ENCODE measurements at places on chromosomes 2 and 18. TPM values are rescaled to one million over a fixed set of nuclear protein-coding genes. Genes with fewer than 3 reads are reported as not detected.
A peak's percentile ranks its signal among the peaks of the same experiment; 100 is the strongest.

DNA sequence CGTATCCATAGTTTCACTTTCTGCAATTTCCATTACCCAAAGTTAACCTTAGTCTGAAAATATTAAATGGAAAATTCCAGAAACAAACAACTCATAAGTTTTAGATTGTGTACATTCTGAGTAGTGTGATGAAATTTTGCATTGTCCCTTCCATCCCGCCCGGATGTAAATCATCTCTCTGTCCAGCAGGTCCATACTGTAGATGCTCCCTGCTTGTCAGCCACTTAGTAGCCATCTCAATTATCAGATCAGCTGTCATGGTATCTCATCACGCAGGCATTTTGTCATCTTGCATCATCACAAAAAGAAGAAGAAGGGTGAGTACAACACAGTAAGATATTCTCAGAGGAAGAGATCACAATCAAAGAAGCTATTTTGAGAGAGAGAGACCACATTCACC, 185.0 kb upstream of the STK17B start:
- H3K36me3 ChIP-seq: no peaks in the 10 kb centered on the region
- peaks cover 2% of the 10 kb centered on the region for H3K27me3 ChIP-seq
- H3K4me1 ChIP-seq: no peaks in the 10 kb centered on the region
- H3K27ac ChIP-seq: no peak overlapping the region

POTEI gene
- total RNA-seq: not detected

DNA sequence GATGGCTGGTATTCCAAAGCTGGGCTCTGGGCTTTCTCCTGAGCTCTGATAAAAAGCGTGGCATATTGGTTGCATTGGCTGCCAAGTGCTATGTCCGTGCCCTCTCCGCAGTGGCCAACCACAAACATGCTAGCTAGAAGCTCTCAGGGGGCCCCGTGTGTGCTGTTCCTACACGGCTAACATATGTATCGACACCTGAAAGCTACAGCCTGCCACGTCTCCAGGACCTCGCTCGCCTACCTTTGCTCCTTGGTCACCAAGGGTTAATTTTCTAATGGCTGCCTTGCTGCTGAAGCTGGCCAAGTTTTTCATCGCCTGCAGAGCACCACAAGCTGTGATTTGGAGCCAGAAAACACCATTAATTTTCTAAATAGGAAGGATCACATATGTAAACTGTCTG, 888.4 kb downstream of the BCL11A start:
- H3K27me3 ChIP-seq: no peaks in the 10 kb centered on the region
- no peak for DNase-seq
- H3K36me3 ChIP-seq: no peaks in the 10 kb centered on the region
- no peak overlapping the region for H3K4me3 ChIP-seq
- no peak overlapping the region for H3K27ac ChIP-seq

GRCh38 chr2:47896450-47896968, 9.8 kb downstream of the FBXO11 start:
- peaks cover 28% of the 10 kb centered on the region for H3K36me3 ChIP-seq
- peaks cover 73% of the 10 kb centered on the region for H3K4me1 ChIP-seq
- peak overlapping the region; percentile 43 for H3K27ac ChIP-seq
- H3K4me3 ChIP-seq: no peak overlapping the region
- no peak for DNase-seq
- H3K27me3 ChIP-seq: no peaks in the 10 kb centered on the region

DNA sequence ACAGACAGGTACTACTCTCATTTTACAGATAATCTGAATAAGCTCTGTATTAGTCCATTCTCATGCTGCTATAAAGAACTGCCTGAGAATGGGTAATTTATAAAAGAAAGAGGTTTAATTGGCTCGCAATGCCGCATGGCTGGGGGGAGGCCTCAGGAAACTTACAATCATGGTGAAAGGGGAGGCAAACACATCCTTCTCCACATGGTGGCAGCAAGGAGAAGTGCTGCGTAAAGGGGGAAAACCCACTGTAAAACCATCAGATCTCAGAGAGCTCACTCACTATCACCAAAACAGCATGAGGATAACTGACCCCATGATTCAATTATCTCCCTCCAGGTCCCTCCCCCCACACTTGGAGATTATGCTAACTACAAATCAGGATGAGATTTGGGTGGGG, 254.4 kb downstream of the KCNE4 start:
- peak; percentile 11 for DNase-seq
- no peaks in the 10 kb centered on the region for H3K27me3 ChIP-seq
- H3K4me3 ChIP-seq: no peak overlapping the region
- H3K4me1 ChIP-seq: no peaks in the 10 kb centered on the region
- no peak overlapping the region for H3K27ac ChIP-seq

GRCh38 chr2:53854678-53855077, 5.1 kb downstream of the GPR75 start:
- DNase-seq: no peak
- H3K4me1 ChIP-seq: peaks cover 7% of the 10 kb centered on the region
- H3K4me3 ChIP-seq: no peak overlapping the region
- peak overlapping the region; percentile 18 for H3K27ac ChIP-seq
- peaks cover 20% of the 10 kb centered on the region for H3K36me3 ChIP-seq
- H3K27me3 ChIP-seq: no peaks in the 10 kb centered on the region

UCN gene
- total RNA-seq: 1.4 TPM

GRCh38 chr18:55227771-55228170, 268.5 kb upstream of the CCDC68 start:
- no peaks in the 10 kb centered on the region for H3K27me3 ChIP-seq
- no peak overlapping the region for H3K4me3 ChIP-seq
